ENCODE measurements at places on chromosomes 7 and 10.

GRCh38 chr10:109166935-109167334 lies 756.4 kb downstream of the XPNPEP1 start:
- no peak for DNase-seq

GRCh38 chr7:55246171-55246570 lies 119.0 kb upstream of the LANCL2 start:
- peak; percentile 42 for DNase-seq

DNA sequence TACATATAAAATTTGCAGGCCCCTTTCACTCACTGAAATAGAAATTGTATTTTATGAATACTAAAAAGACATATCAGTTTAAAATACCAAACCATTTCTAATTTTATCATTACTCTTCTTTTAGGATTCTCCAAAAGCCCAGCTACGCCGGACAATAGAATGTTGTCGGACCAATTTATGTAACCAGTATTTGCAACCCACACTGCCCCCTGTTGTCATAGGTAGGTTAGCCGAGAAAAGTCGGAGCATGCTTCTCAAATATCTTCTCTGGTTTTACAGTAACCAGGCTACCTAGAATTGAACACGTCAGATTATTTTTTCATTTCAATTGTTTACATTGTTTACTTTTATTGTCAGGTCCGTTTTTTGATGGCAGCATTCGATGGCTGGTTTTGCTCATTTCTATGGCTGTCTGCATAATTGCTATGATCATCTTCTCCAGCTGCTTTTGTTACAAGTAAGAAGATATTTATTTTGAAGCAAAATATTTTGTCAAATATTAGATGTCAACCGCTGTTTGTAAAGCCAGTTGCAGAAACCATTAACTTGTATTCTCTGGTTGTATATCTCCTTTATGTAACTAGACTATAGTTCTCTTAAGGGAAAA lies 57.6 kb downstream of the MMRN2 start:
- DNase-seq, result peak; percentile 79

- DNase-seq, result peak; percentile 74
Observed at GRCh38 chr10:110706690-110707098, 62.6 kb downstream of the RBM20 start.

GRCh38 chr10:65394502-65395297 lies 1531.1 kb upstream of the LRRTM3 start:
- no peak for DNase-seq

GRCh38 chr7:103987451-103987850 lies 2.0 kb downstream of the RELN start:
- no peak for DNase-seq
